ENCODE measurements at places on chromosomes 5 and 9.

DNA sequence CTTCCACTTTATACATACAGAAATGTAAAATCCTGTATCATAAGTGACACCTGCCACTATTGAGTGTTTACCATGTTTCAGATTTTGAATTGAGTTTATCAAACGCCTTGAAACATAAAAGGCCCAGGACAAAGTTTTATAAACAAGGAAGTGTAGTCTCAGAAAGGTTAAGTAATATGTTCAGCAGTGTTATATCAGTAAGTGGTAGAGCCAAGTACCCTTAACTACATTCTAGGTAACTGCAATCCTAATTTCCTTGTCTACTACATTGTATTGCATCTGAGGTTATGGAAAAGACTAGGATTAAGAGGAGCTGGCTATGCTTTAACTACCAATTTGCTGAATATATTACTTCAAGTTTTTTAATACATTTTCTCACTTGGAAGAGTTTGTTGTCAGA is 641.6 kb downstream of the LRRC70 start:
- no peak for DNase-seq

DNA sequence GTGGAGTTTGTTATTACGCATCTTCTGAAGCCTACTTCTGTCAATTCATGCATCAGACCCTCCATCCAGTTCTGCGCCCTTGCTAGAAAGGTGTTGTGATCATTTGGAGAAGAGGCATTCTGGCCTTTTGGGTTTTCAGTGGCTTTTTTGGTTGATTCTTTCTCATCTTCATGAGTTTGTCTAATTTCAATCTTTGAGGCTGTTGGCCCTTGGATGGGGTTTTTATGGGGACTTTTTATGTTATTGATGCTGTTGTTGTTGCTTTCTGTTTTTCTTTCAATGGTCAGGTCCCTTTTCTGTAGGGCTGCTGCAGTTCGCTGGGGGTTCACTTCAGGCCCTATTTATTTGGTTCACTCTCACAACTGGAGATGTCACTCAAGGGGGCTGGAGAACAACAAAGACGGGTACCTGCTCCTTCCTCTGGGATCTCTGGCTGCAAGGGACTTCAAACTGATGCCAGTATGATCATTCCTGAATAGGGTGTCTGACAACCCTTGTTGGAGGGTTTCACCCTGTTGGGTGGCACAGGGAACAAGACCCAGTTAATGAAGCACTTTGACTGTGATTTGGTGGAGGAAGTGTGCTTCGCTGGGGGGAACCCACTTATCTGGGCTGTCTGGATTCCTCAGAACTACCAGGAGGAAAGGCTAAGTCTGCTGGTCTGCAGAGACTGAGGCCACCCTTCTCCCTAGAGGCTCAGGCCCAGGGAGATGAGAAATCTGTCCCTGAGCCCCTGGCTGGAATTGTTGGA is 226.7 kb upstream of the PTGER4 start:
- no peak for DNase-seq

DNA sequence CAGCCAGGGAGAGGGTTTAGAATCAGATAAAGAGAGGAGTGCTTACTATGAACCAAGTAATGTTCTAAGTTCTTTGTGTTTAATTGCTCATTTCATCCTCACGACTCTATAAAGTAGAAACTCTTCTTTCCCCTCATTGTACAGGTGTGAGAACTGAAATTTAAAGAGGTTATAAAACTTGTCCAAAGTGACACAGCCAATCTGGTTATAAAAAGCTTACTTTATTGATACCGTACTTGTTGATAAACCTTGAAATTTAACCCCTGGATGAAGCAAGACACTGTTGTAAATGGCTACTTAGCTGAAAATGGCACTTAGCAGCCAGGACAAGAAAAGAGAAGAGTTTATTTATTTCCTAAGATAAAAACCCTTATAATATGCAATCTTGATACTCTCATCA is 702.4 kb downstream of the KCTD16 start:
- DNase-seq, result no peak

DNA sequence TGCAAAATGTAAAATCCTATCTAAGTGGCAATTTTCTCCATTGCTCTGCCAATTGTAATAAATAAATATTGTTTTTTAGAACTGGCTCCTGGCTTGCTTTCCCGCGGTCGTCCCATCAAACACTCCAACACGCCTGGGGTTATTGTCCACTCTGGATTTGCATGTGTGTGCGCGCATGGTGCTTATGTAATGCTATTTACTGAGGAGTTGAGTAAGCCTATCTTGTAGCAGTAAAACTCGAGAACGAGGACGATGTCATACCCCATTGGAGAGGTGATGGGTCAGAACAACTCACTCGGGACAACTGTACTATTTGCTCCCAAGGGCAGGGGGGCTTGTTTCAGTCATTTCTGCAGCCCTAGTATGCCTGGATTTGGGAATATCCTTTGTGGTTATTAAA is 220.9 kb downstream of the PAX5 start:
- no peak for DNase-seq

Measured in fibroblast of skin of right biceps (primary cell).